ENCODE measurements at places on chromosomes 3 and 15.

DNA sequence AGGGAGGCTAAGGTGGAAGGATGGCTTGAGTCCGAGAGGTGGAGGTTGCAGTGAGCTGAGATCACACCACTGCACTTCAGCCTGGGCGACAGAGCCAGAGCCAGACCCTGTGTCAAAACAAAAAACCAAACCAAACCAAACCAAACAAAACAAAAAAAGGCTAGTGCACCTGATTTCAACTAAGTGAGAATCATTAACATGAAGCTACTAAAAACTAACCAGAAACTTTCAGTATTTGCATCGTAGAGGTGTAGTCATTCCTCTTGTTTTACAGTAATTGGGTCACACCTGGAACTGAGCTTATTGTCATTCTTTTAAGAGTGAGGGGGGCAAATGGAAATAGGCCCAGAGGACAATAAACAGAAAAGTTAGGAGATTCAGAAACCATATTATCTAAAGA lies 58.5 kb downstream of the ST6GAL1 start:
- no peak for DNase-seq

- no peak for DNase-seq
Observed at GRCh38 chr15:67242708-67243111, 11.8 kb downstream of the AAGAB start.

DNA sequence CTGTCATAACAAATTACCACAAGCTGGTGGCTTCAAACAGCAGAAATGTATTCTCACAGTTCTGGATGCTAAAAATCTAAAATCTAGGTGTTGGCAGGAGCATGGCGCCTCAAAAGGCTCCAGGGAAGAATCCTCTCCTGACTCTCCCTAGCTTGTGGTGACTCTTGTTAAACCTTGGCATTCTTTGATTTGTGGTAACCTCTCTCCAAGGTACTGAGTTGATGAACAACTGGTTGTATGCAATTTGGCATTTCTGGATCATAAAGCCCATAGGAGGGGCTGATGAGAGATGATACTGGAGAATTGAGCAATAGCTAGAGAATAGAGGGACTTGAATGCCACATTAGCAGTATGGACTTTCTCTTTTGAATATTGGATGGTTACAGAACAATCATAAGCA lies 821.8 kb downstream of the TBL1XR1 start:
- no peak for DNase-seq

DNA sequence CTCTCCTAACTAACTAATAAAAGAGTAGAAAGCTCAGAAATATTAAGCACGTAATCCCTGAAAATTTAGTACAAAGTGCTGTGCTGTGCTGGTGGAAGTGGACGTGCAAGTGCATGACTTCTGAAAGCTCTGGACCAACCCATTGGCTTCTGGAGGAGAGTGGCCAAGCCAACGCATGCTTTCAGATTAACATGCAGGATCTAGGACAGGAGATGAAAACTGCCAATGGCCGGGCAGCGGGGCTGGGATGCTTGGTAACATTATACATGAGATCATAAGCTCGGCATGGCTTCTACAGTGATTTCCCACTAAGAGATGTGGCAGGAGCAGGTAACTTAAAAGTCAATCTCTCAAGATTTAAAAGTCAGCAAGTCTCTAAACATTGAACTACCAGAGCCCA lies 170.8 kb upstream of the SNTN start:
- DNase-seq: no peak

GRCh38 chr3:108823227-108823626 lies 641 bp downstream of the TRAT1 start:
- no peak for DNase-seq

DNA sequence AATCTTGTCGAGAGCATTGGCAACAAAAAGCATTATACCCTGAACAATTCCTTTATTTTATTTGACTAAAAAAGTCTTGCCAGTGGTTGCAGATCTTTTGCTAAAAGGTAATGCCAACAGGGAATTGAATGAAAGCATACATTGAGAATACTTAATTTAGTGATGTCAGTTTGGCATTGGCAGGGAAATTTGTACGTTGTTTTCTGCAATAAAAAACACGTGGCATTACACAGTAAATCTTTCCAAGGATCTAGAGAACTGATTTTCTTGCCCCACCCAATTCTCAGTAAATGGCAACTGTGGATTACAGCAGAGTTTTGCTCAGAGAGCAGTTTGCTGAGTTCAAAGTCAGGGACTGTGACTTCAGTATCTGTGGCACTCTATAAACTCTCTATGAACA lies 38.3 kb upstream of the IGSF10 start:
- no peak for DNase-seq

- DNase-seq: no peak
Observed at GRCh38 chr15:60381148-60381788, 16.5 kb downstream of the ANXA2 start.

DNA sequence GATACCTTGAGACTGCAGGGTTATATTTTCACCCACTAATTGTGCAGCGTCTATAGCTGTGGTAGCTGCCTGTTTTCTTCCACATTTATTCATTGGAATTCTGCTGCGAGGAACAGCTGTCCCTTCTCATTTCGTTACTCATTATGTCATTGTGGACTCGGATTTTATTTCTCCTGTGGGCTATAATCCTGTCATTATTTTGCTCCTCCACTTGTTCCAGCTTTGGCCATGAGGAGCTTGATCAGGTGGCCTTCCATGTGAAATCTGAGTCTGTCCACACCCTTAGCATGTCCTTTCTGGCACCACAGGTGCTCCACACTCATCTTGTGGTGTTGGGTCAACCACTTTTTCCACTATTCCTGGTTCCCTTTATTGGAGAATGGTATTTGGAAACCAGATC lies 14.8 kb downstream of the LYSMD4 start:
- DNase-seq: no peak

GRCh38 chr15:71224024-71224423 lies 108.8 kb downstream of the THSD4 start:
- no peak for DNase-seq

GRCh38 chr3:171236265-171237008 lies 209.9 kb upstream of the SLC2A2 start:
- peak; percentile 25 for DNase-seq

DNA sequence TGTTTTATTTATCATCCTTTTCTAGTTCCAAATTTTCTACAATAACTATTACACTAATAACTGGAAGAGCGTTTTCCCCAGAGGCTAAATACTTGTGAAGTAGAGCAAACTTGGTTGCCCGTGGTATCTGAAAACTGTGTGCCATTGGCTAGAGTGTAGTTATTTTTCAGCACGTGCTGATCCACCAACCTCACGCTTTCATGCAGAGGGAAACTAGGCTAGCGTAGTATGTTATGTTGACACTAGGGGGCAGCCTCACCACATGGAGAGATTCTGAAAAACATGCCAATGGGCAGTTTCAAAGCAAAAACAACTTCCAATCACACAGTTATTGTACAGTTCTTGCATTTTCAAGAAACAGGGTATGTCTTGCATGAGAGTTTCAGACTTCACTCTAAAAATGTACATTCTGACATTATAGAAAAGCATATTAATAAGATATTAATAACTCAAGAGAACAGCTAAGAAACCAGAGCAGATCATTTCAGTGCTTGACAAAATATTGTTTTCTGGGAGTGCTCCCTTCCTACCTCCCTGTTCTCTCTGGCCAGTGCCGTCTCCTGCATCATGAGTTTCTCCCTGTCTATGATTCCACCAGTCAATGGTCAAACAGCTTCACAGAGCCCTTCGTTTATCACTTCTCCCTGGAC lies 39.7 kb downstream of the SPATA12 start:
- DNase-seq: peak; percentile 53

DNA sequence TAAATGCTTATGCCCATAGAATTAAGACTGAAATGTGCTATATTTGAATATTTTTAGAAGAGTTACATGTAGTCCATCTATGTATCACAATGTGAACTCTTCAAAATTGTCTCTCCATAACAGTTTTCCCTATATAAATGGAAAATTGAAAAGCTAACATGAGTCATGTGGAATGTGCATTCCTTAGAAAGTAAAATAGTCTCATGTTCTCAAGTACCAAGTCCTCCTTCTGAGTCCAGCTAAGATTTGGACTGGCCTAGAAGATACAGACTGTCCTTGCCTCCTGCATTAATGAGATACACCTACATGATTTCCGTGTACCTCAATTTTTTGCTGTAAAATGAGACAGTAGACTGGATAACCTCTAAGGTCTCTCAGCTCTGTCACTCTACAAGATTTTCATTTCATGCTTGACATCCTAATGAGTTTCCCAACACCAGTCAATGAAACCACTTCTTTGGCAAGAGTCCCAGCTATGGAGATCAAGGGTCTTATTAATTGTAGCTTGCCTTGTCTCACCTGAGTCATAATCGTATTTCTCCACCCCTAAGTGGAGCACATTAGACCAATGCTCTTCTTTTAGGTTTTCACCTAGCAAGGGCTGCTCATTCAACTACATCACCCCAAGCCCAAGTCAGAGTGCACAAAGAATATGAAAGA lies 350.6 kb upstream of the IL12A start:
- no peak for DNase-seq

GRCh38 chr3:126194713-126195305 lies 14.4 kb upstream of the ALDH1L1 start:
- no peak for DNase-seq

DNA sequence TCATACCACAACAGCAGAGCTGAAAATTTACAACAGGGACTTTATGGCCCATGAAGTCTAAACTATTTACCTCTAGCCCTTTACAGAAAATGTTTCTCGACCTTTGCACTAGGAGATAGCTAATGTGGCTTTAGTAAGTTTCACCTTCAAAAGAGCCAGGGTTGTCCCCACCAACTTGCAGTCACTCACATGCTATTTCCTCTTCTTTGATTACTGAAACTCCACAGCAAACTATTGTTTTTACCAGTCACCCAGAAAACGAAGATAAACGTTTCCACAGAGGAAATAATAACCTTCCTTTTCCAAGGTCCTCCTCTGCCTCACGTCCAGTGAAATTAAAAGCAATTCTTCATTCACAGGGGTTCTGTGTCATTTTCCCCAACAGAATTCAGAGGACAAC lies 48.2 kb downstream of the WWTR1 start:
- no peak for DNase-seq

- no peak for DNase-seq
Observed at GRCh38 chr15:89623165-89623564, 32.1 kb downstream of the KIF7 start.
